ENCODE measurements at places on chromosomes 6 and 20.

- no peak for DNase-seq
Measured at GRCh38 chr6:113893866-113894265, 36.7 kb downstream of the MARCKS start.

DNA sequence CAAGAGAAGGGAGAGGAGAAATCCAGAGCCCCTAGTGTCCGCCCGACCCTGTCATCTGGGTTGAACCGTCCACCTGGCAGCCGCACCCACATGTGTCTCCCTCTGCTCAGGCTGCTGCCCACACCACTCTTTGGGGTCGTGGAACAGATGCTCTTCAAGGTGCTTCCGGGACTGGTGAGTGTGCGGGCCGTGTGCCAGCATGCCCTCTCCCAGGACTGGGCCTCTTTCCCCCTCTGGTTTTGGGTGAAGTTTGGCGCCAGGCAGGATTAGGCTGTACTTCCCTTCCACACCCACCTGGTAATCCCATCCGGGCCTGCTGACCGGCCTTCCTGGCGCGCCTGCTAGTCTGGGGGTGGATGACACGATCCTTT lies 7.9 kb downstream of the BPIFB3 start:
- no peak for DNase-seq

DNA sequence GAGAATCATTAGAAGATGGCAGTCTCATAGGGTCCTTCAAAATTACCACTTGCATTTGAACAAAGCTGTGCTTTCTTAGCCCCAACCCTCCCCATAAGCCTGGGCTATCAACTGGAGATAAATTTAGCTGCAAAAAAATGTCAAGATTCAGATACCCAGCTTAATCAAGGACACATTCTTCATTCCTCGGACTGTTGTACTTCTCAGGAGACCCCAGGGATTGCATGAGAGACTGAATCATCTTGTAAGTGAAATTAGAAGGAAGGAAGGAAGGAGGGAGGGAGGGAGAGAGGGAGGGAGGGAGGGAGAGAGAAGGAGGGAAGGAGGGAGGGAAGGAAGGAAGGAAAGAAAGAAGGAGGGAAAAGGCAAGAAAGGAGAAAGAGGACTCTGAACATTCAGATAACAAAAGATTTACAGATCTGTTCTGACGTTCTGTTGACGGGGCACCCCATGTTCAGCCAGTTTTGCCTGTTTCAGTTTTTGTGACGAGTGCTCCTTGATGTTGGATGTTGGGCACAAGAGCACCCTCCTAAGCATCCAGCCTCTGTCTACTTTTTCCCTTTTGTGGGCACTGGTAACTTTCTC lies 498.7 kb downstream of the PREX1 start:
- no peak for DNase-seq

DNA sequence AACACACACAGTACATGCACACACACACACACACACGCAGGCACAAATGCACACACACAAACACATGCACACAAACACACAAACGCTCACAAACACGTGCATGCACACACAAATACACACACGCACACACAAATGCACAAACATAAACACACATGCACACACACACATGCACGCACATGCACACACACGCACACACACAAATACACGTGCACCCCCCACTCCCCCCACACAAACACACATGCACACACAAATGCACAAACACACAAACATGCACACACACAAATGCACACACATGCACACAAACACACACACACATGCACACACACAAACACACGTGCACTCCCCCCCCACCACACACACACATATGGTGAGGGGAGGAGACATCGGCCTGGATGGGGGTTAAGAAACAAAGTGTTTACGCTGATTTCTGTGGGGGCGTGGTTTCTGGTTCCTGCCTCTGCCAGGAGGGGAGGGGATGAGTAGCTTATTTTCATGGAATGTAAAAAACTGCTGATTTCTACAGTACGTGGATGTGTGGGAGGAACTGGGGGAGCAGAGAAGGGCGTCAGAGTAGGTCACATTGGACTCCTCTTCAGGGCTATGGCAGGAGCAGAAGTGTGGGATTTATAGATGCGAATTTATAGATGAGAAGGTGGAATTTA lies 607.2 kb downstream of the QKI start:
- DNase-seq: no peak

DNA sequence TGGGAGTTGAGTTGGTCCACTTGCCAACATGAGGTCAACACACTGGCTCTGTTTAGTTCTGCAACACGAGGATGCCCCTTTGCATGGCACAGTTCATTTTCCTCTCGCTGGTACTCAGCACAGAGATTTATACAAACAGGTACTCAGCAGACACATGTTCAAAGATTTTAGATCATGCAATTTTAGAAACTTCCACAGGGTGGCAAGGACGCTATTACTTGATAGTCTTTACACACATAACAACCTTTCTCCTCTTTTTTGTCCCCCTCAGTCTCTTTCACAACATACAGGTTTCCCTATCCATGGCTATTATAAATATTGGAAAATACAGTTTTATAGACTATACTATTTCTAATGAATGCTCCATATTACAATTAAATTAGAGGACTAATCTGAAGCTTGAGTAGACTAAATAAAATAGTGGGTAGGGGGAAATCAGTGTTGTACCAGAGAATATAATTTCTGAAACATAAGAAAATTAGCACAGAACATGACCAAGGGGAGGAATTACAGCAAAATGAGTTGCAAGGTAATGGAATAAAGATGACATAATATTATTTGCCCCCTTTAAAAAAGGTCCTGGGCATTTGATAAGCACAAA lies 331.8 kb upstream of the BTBD3 start:
- no peak for DNase-seq

DNA sequence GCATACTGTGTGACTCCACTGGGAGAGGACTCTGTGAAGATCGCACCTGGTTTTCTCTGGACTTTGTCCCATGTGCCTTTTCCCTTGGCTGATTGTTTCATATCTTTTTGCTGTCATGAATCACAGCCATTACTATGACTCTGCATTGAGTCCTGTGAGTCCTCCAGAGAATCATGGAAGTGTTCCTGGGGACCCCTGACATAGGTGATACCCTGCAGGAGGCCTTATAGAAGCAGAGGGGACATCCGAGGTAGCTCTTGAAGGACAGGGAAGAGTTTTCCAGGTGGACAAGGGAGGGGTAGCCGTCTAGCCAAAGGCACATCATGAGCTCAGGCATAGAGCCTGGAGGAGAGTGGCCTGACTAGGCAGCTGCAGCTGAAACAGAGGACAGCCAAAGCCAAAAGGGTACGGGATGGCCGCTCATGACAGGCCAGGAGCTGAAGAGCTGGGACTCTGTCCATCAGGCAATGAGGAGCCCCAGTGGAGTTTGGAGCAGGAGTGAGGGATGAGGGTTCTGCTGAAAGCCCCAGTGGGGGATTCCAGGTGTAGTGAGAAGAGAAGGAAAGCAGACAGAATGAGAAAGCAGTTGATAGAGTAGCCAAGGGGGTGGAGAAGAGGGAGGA lies 86.6 kb upstream of the TOX2 start:
- no peak for DNase-seq

- no peak for DNase-seq
Measured at GRCh38 chr6:86888301-86888700, 49.0 kb upstream of the HTR1E start.

GRCh38 chr6:136566007-136566487 lies 15.8 kb upstream of the MAP7 start:
- DNase-seq: no peak

DNA sequence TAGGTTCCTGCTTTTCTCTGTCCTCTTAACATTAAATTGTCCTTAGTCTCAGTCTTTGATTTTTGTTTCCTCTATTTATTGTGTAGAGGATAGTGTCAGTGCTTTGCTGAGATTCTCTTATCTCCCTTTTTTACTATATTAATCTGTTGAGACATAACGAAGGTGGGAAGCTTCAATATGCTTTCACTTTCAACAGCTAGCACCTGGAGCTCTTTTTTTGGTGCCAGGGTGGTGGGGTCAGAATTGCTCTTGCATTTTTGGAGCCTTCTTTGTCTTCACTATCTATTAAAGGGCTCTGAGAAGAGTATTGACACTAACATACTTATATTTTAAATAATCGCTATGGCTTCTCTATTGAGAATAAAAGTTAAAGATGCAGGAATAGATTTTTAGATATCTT lies 97.1 kb upstream of the EPHA7 start:
- DNase-seq: no peak

DNA sequence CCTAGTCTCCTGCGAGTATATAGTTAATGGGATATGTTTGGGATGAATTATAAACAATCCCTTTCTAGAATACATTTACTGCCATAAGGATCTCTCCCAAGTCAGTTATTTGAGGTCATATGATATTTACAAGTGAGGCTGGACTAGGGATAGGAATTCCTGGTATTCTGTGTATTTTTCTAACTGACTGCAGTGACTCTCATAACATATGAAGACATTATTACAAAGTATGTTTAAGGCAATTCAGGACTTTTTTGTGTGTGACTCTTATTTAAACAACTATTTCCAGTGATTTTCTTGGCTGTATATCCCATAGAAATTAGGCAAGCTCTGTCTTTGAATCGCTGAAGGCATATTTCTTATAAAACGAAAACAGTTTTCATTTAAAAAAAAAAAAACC lies 18.4 kb upstream of the TNFAIP3 start:
- DNase-seq: no peak

GRCh38 chr20:32560482-32560988 lies 24.6 kb downstream of the NOL4L start:
- no peak for DNase-seq

DNA sequence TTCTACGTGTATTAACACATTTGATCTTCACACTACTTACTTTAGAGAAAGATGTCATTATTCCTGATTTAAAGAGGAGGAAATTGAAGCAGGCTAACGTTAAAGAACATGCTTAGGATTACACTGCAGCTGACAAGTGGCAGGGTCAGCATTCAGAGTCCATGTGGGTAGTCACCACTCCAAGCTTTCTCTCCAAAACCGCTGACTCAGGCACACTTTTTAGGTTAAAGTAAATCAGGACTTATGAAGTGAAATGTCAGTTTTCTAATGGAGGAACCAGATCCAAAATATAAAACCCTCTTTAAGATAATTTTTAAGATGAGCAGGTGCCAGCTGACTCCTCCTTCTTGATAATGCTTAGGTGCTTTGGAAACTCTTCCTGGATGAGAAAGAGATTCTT lies 75.4 kb downstream of the HTR1E start:
- no peak for DNase-seq

DNA sequence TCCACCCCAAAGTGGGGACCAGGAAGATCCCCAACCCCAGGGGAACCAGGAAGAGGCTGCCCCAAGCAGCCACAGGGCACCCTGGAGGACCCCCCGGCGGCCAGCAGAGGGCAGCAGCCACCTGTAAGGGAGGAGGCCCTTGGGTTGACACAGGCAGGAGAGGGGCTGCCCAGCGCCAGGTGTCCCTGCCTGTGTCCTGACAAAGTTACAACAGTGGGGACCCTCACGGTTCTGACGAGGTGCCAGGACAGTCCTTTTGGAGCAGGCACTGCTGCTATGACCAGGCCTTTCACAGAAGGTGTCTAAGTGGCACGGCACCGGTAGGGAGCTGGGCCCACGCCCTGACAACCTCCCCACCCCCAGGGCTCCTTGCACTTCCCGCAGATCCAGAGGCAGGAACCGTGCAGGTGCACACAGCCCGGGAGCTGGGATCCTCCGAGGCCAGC lies 176.7 kb downstream of the BMP7 start:
- no peak for DNase-seq

- no peak for DNase-seq
Measured at GRCh38 chr6:77290798-77291197, 172.5 kb downstream of the HTR1B start.

GRCh38 chr6:162849269-162849668 lies 121.5 kb downstream of the PACRG start:
- DNase-seq: no peak
